MV-4-11 (cell line): ENCODE measurements at places on chromosomes 11 and 22.

- peak; percentile 28 for DNase-seq
Measured at GRCh38 chr11:46267930-46268329, 9.5 kb upstream of the CREB3L1 start.

GRCh38 chr11:78708388-78708787, 133.7 kb upstream of the NARS2 start:
- DNase-seq, result no peak

DNA sequence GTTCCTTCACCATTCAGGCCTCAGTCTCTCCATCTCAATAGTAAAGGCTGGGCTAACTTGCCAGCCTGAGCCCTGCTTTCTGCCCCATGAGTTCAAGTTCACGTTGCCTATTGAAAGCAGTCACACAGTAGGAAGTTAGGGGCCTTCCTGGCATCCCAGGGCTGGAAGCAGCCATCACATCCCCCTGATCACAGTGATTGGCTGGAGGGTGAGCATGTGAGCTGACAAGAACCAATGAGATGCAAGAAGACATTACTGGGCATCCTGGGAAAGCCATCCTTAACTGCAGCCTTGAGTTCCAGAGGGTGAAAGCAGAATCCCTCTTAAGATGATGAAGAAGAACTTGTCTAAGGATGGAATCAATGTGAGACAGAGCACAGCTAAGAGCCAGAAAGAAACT, 29.1 kb downstream of the IRAG1 start:
- DNase-seq, result no peak

- DNase-seq, result no peak
Measured at GRCh38 chr22:32353840-32354239, 3.8 kb upstream of the RFPL3 start.

DNA sequence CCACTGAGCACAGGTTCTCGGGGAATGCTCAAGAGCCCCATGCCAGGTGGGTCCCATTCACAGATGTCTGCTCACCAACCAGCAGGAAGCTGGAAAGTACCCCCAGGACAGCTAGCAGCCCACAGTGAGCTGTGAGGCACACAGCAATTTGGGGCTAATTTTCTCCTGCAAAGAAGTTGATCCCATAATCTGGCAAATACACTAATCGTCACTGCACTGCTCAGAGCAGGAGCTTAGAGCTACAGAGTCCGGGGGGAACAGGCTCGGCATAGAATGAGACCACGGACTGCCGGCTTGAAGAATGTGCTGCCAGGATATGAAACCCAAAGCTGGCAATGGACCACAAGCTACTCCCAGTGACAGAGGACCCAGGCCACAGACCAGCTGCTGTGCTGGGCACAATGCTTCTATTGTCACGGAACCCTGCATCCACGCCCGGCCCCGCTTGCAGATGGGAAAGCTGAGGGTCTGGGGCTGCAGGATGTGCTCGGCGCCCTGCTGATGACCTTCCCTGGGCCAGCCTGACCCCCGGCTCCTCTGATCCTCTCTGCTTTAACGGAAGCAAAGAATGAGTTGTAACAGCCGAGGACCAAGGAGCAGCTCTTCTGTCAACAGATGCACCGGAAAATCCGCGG, 239.7 kb downstream of the CTTN start:
- no peak for DNase-seq

- peak; percentile 42 for DNase-seq
Measured at GRCh38 chr11:68855205-68855981, 13.7 kb upstream of the CPT1A start.

DNA sequence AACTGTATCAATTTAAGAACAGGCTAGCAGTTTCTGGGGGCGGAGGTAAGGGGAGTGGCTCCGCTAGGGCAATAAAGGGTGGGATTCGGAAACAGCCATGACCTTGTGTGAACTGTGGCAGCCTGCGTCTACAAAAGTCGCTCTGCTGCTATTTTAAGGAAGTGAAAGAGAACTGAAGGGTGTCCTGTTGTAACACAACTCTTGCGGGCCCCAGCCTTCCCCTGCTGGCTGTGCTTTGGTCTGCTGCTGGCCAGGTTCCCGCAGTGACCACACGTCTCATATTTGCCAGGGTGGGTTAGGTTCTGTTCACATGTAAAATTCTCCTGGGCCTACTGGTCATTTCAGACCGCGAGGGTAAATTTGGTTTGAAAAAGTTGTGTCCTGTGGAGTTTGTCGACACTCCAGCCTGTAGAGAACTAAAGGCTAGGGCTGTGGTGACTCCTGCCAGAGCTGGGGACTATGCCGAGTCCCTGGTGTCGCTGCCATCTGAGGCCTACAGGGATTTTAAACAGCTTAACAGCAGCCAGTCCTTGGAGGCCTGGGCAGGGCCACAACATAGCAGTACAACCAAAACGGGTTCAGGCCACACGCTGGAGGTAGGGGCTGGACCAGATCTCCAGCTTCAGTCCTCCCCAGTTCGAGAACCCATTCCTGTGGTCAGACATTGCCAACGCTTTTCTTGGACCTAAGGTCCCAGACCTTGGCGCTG, 1.1 kb upstream of the PPFIBP2 start:
- DNase-seq, result peak; percentile 94

- no peak for DNase-seq
Measured at GRCh38 chr22:49418341-49418894, 409.3 kb downstream of the BRD1 start.

DNA sequence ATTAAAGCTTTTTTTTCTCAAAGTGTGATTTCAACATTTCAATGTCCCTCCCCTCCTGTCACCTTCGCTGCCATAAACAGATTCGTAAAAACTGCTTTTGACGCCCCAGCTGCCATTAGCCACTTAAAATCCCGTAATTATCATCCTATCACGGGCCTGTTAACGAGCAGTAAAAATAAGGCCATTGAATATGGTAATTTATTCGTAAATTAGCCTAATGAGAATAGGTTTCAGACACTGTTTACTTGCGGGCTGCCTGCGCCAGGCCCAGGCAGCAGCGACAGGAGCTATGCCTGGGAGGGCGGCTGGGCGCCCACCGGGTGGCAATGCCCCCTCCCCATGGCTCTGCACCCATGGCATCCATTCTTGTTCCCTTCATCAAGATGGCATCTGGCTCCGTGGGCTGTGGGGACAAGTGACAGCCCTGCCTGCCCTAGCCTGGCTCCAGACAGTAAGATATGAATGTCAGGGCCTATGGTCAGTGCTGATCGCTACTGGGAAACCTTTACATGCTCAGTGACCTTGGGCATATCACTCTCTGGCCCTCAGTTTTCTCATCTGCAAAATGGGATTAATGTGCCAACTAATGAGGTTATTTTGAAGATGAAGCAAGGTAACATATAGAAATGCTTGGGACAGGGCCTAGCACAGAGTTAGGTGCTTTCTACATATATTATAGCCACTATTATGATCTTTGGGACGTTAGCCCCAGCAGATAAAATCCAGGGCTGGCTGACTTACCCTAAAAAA, 500.8 kb downstream of the MN1 start:
- no peak for DNase-seq

DNA sequence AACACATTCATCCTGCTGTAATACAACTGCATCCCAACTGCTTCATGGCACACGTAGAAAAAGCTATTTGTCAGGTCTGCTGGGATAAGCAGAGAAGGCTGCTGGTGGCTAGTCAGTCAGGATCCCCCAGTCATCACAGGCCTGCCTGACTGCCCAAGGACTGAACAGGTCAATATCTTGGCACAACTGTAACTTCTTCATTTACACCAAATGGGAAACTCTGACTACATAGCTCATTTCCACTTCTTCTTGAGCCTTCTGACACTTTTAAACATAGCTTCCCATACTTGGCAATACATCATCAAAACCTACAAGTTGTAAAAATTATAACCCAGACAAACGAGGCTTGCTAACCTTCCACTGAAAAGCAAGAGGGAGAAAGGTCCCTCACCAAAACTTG, 2.8 kb downstream of the TMEM9B start:
- peak; percentile 18 for DNase-seq

DNA sequence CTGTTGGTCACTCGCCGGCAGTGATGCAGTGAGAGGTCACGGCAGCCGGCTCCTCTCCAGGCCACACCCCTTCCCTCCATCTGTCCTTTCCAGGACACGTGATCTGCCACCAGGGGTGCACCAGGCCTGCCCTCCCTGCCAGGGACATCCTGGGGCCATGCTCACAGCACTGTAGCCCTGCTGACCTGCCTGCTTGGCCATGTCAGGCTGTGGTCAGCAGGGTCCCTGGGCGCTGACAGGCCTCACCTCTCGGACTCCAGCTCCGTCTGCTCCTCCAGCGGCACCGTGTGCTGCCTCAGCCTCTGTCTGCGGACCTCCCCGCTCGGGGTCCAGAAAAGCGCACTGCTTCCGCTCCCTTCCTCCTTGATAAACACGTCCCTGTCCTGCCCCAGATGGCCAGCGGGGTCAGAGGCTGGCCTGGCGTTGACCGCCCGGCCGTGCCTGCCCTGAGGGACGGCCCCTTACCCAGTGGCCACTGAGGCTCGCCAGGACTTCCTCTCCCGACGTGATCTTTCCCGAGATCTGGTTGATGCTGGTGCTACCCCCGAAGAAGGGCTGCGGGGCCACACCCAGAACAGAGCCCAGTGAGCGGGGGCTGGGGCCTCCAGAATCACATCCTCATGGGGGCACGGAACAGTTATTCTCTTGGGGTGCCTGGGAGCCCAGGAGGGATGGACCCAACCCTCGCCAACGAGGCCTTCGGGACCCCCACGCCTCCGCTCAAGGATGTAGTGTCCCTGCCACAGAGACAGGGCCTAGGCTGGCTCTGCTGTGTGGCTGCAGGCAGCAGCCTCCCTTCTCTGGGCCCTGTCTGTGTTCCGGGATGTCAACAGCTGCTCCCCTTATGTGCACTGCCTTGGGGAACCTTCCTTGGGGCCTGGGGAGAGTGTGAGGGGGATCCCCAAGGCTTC, 36.3 kb upstream of the CARS1 start:
- DNase-seq, result peak; percentile 11

GRCh38 chr11:32615422-32615821, 31.8 kb downstream of the EIF3M start:
- DNase-seq, result no peak

- DNase-seq, result no peak
Measured at GRCh38 chr11:59336931-59337330, 21.8 kb upstream of the OR5AN1 start.

GRCh38 chr11:18969720-18970119, 30.5 kb upstream of the MRGPRX1 start:
- DNase-seq, result no peak

DNA sequence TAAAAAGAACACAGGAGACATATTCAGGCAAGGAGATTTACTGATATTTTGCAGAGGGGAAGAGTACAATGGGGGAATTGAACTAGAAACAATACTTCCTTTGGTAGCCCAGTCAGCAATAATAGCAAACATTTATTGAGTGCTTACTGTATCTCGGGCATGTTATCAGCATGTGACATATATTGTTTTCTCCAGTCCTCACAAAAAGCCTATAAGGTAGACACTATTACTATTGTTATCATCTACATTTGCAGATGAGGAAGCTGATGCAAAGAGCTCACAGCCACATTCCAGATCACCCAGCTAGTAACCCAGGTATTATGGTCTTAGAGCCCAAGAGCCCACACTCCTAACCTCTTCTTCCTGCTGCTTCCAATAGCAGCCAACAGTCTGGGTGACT, 27.9 kb downstream of the NAV2 start:
- DNase-seq, result no peak

DNA sequence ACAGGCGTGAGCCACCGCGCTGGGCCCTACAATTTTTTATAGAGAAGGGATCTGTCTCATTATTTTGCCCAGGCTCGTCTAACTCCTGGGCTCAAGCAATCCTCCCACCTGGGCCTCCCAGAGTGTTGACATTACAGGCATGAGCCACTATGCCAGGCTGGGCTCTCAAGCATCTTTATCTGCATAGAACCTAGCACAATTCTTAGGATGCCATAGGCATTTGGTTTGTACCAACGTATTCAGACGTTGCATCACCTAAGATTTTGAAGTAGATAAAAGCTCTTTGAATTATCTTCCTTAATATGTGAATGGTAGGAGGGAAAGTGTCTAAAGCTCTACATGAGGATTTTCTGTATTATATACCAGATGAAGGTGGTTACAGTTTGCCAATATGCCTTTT, 30.5 kb downstream of the RTN3 start:
- no peak for DNase-seq

DNA sequence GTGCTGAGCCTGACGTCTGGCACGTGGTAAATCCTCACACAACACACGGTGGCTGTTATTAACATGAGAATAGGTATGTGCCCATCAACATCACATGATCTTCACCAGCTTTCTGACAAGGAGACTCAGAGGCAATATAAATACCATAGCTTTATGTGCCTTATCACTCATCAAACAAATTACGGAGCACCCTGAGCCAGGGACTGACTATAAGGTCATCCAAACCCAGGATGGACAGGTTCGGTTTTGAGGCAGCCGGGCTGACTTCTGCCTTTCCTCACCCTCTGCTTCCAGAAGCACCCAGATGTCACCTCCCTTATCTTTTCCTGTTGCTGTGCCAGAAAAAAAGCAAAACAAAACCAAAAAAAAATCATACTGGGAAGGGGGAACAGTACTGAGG, 5.7 kb upstream of the PLAAT3 start:
- no peak for DNase-seq

DNA sequence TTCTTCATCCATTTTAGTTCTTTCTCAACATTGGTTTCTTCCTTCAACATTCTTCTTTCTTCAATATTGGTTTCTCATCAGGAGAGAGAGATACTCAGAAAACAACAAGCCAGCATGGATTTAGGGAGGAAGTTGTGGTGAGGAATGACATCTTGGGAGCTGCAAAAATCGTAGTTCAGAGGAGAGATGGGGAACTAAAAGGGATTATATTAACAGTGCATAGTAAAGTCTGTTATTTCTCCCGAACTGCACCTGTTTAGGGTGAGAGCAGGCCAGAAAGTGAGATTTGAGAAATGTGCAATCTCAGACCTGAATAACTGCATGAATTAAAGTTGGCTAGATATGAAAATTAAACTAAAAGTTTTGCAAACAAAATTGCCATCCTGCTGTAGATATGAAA, 94.5 kb downstream of the CASP12 start:
- DNase-seq, result peak; percentile 83

DNA sequence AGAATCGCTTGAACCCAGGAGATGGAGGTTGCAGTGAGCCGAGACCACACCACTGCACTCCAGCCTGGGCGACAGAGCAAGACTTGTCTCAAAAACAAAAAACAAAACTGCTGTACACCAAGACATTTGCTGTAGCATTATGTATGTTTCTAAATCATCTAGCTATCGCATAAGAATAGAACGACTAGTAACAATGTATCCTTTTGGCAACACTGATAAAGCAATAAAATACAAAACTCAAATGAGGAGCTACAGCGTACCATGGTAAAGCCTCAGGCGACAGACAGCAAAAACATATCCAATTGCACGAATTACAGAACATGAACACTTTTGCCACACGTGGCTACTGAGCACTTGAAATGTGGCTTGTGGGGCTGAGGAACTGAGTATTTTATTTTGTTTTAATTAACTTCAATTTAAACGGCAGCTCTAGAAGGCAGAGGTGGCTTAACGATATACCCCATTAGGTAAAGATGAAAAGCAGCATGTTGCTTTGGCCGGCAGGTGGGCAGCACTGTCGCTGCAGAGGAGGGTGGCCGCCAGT, 2.3 kb downstream of the TUBGCP6 start:
- no peak for DNase-seq

- no peak for DNase-seq
Measured at GRCh38 chr22:29569011-29569678, 11.8 kb downstream of the NIPSNAP1 start.

- DNase-seq, result no peak
Measured at GRCh38 chr22:40425082-40425481, 54.7 kb downstream of the SGSM3 start.

GRCh38 chr11:65366340-65366773, 11.8 kb downstream of the TIGD3 start:
- peak; percentile 72 for DNase-seq
